ENCODE measurements at places on chromosomes 11 and 22.

- DNase-seq, result no peak
These were observed 11.3 kb downstream of the SHANK2 start for GRCh38 chr11:71240865-71241691.

DNA sequence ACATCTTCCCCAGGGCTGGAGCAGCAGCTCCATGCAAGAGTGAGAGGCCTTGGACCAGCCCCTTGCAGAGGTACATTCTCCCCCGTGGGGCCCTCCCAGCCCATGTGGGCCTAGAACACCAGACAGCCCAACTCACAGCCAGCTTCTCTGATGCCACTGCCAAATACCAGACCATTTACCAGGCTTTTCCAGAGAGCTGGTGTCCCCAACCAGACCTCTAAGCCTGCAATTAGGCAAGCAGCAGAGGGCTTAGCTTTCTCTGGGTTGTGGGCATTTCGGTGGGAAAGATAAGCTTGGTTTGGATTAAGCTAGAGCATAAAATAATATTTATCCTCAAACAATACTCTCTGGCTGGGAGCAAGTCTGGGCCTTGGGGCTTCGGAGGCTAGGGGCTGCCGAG lies 75.6 kb downstream of the TP53I11 start:
- DNase-seq, result no peak

DNA sequence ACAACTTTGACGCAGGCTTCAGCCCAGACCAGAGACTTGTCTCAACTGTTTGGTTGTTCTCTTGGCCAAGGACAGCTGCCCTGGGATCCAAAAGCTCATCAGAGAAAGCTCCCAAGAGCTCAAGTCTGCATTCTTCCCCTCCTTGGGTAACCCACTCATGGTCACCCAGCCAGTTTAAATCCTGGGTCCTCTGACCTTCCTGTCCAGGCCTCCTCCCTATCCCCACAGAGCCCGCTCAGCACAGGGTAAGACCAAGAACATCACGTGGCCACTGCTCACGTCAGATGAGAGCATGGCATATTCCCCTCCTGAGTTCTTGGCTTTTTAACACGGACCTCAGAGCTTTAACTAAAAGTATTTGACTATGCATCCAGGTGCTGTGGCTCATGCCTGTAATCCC lies 25.8 kb downstream of the TSKU start:
- no peak for DNase-seq

- DNase-seq, result no peak
These were observed 78.9 kb downstream of the PPFIBP2 start for GRCh38 chr11:7592711-7593110.

DNA sequence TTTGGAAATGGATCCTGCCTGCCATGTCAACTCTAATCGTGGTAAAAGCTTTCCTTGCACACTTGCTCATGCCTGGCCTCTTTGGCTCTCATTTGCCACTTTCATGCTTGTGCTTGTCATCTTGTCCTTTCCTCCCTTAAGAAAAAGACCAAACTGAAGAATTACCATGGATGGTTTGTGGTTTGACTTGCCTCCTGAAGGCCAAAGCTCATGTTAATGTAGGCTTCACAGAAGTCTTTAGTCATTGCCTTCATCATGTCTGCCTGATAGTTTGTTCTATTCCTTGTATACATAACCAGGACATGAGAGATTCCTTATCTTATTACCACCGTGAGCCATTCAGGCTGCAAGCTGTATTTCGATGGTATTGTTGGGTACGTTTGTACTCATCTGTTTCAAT lies 17.3 kb downstream of the TEAD1 start:
- DNase-seq, result no peak

DNA sequence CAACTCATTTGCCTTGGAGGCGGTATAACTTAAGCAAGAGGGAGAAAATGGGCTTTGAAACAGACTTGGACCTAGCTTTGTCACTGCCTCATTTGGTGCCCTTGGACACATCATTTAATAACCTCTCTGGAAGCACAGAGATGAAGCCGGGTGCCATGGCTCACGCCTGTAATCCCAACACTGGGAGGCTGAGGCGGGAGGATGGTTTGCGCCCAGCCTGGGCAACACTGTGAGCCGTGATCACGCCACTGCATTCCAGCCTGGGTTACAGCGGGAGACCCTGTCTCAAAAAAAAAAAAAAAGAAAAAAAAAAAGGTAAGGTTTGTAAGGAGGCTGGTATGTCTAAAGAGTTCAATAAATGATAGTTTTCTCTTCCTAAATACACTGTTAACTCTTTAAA lies 806 bp downstream of the COA4 start:
- DNase-seq, result no peak

DNA sequence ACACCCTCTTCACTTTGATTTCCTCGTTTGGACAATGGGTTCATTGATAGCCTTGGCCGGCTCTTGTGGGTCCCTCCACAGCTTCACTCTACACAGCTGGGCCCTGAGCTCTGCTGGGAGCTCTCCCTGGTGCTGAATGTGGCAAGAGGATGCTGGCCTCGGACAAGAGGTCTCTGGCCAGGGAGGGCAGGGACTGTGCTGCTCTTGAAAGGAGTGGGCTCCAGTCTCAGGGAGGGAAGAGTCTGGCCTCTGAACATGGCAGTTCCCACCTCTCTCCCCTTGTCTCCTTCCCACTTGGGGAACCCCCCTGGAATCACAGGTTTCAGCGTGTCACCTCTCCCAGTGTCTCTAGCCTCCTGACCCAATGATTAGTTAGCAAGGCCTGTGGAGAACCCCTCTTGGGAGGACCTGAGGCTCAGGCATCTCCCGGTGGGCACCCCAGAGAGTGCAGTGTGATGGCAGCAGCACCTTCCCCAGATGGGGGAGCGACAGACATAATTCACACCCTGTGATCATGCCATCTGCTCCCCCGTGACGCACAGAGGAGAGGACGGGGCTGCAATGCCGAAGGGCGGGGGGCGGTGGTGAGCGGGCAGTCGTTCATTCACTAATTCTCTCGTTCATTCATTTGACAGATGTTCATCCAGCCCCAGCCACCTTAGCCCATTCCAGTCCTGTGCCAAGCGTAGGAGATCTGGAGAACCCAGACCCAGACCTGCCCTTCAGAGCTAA lies 2.8 kb upstream of the CABP7 start:
- DNase-seq, result no peak

- no peak for DNase-seq
These were observed 39.7 kb downstream of the RTL6 start for GRCh38 chr22:44458044-44459020.

- DNase-seq, result no peak
These were observed 271.5 kb upstream of the CCDC90B start for GRCh38 chr11:83557653-83558052.

DNA sequence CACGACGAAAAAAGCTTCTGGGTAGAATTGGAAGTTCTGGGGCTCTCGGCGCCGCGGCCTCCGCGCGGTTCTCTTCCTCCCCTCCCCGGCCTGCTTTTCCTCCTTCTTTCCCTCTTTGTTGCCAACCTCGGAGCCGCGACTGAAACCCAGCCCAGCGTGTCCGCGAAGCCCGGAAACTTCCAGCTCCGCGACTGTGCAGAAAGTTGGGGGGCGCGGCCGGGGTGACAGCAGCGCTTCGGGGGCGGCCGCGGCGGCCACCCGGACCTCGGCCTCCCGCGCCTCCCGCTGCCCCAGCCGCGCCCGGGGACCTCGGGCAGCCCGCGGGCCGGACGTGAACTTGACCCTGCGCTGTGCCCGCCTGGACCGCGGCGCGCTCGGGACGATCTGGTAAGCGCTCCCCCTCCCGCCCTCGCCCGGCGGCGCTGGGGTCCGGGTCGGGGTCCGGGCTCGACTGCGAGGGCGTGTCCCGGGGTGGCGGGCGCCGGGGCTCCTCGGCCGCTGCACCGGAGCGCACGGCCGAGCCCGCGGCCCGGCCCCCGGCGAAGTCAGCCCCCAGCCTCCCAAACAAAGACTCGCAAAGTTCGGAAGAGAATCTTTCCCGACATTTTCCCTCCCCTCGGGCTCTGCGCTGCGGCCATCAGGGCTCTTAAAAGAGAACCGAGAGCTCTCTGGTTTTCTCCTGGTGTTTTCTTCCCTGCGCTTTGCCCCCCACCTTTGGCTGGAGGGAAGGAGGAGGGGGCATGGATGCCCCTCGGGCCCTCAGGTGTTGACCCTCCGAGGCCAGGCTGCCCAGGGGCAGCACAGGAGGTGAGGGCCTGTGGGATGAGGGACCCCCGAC lies 67.9 kb upstream of the WNT7B start:
- DNase-seq, result no peak

DNA sequence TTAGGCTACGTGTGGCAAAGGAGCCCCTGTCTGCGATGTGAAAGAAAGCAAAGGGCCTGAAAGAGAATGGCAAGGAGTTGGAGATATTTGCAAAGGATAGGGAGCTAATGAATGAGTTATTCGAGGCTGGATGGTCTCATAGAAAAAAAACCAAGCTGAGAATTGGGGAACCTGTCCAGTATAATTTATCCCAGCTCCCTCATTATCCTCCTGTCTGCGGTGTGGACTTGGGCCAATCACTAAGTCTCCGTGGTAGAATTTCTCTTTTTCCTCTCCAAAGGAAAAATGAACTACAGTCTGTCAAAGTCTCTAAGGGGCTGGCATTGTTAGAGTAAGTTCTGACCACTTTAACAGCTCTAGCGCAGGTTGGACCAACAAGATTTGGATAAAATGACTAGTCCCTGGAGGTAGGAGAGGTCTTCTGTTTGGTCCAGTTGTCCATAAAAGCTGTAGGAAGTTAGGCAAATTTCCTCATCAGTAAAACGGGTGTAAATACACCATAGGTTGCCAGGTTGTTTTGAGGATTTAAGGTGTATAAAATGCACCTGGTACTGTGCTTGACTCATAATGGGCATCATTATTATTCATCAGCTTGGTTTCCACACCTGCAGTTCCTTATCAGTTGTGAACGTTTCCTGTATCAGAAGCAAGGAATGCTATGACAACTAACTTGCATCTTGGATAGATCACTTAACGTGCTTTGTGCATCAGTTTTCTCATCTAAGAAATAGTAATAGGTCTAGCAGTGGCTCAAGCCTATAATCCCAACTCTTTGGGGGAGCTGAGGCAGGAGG lies 10.3 kb upstream of the CDON start:
- no peak for DNase-seq

GRCh38 chr11:64568584-64569140 lies 22.4 kb upstream of the SLC22A12 start:
- DNase-seq, result no peak

DNA sequence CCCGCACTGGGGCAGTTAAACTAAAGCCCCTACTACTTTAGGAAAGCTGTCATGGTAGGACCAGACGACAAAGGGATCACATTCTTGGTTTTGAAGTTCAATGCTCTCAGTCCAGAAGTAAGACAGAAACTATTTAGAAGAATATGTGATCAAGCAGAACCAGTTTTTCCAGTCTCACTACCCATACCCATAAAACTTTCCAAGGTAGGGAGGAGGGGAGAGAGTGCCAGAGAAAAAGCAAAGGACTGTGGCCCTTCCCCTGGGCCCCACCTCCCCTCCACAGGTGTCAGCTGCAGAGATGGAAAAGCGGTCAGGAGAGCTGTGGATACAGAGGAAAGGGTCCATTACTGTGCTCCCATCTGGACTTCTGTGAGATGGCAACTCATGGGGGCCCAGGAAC lies 587.1 kb downstream of the SOX6 start:
- DNase-seq, result no peak

GRCh38 chr11:61961570-61962212 lies 5.7 kb downstream of the FTH1 start:
- no peak for DNase-seq

GRCh38 chr11:104588970-104589369 lies 309.3 kb downstream of the CASP12 start:
- no peak for DNase-seq

GRCh38 chr22:27531782-27532530 lies 269.6 kb downstream of the MN1 start:
- DNase-seq, result no peak

DNA sequence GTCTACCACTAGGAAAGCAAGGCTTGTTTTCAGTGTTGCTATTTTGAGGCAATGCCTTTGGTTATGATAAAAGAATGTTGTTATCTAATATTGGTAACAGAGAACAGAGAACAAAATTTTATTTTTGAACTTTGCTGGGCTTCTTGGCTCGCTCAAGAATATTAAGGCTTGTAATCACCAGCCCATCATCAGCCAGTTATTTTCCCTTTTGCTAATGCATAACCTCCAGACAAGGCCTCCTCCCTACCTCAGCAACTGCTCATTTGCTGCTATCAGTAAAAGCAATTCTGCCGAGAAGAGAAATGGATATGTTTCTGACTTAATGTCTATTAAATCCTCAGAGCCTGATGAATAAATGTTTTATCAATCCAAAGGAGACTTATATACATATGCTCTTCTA lies 8.9 kb downstream of the MTMR2 start:
- no peak for DNase-seq

GRCh38 chr11:75326439-75326810 lies 25.0 kb downstream of the ARRB1 start:
- no peak for DNase-seq

DNA sequence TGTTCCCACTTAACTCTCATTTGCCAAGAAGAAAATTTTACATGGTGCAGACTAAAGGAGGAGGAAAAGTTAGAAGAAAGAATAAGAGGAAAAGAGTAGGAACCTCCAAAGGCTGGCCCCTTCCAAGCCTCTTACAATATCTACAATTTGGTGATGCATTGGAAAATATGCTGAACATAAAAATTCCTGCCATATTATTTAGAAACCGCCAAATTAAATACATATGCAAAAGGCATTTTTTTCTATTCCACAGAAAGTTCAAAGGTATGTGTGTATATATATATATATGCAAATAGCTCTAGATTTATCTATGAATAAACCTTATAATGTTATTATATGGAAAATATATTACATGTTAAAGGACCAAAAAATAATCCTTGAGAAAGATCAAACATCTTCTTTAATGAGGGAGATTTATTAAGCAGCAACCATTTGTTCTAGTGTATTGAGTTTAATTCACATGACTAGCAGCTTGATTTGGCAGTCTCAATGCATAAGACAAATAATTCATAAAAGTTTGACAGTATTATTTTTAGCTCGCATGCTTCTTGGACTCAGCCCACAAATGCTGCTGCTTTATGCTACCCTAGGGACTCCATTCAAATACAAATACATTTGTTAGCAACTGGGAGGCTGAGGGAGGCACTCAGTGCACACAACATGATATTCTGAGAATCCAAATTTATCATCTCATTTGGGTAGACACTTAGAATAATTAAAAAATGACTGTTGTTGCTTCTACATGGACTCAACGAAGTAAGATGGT lies 184.9 kb downstream of the SBF2 start:
- no peak for DNase-seq

- DNase-seq, result no peak
These were observed 45.9 kb upstream of the RTL6 start for GRCh38 chr22:44543781-44544477.

Data from activated T-helper 1 cell treated with anti-CD3 and anti-CD28 coated beads, Interleukin-2, amount 50 U/mL, for 16 hours (primary cell).